ENCODE measurements at places on chromosomes 4 and X. TPM values are rescaled to one million over a fixed set of nuclear protein-coding genes. Genes with fewer than 3 reads are reported as not detected.

FAM9B gene
- total RNA-seq = not detected

QRFPR gene
- 4.3 TPM for total RNA-seq

DNA sequence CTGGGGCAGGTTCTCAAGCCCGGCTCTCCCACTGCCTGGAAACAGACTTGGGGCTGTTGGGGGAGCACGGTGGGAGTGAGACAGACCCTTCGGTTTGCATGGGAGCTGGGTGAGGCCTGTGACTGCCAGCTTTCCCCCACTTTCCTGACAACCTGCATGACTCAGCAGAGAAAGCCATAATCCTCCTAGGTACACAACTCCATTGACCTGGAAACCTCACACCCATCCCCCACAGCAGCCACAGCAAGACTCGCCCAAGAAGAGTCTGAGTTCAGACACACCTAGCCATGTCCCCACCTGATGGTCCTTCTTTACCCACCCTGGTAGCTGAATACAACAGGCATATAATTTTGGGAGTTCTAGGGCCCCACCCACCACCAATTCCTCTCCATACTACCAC is 57.6 kb upstream of the UBQLN2 start:
- peak; percentile 17 for DNase-seq

DNA sequence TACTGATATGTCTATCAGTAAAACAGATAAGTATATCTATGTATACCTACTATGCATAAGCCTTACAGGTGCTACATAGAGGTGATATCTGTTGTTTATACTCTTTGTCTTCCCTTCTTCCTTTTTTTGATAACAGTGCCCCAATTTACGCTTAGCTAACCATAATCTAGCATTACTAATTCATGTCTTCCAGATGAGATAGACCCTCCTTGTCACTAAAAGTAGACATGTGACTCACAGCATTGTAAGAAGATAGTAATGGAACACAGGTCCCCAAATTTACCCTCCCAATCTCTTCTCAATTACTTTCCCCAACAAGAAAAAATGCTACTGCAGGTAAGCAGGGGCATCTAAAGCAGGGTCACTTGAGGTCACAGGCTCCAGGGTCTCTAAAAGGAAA is 7.9 kb upstream of the NFKB1 start:
- DNase-seq = no peak

DNA sequence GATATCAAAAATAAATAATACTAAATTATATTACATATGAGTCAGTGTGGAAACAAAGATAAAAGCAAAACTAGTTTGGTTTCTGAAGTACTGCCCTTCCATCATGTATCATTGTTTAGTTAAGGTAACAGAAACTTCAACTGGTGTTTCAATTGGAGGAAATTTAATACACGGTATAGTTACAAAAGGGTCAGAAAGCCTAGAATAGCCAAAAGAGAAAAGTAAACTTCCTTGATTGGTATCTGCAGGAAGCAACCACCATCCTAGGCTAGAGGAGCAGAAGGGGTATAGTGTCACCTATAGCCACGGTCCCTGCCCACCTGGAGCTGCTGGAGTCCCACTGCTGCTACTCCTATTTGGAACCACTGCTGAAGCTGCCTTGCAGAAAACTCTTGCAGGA is 185.6 kb downstream of the SLC7A11 start:
- no peak for DNase-seq

DNA sequence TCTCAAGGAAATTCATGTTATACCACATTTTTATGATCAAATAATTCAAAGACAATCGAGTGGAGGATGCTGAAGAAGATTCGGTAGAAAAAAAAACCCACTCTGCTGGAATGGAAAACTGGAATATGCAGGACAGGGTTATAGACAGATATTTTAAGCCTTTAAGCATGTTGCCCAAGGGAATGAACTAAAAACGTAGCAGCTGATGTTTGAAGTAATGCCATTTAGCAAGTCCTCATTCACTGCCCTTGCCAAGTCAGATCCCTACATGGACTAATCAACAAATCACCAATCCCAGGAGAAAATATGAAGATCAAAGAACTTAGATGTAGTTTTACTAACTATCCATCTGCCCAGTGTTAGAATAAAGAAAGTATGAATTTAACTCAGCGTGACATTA is 75.6 kb upstream of the ETNPPL start:
- DNase-seq = no peak

DNA sequence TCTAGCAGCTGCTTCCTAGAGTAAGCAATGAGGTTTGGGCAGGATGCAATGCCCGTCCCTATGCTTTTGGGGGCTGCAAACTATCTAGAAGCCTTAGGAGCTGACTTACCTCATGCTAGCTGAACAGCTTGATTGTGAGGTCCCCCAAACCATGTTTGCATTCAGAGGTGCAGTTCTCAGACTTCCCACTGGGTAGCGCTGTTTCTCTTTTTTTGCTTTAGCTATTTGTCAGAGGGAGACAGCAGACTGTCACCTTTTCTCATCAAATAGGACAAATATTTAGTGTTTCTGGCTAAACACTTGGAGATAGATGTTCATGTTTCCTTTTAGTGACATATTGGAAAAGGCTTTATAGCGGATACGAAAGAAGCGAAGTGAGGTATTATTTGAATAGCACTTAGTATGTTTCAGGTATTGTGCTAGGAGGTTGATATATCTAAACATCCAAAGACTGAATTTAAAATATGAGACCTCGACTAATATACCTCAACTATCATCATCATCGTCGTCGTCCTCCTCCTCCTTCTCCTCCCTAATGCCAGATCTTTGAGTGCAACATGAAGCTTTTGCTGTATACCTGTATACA is 18.7 kb upstream of the TMEM192 start:
- peak; percentile 45 for DNase-seq

DNA sequence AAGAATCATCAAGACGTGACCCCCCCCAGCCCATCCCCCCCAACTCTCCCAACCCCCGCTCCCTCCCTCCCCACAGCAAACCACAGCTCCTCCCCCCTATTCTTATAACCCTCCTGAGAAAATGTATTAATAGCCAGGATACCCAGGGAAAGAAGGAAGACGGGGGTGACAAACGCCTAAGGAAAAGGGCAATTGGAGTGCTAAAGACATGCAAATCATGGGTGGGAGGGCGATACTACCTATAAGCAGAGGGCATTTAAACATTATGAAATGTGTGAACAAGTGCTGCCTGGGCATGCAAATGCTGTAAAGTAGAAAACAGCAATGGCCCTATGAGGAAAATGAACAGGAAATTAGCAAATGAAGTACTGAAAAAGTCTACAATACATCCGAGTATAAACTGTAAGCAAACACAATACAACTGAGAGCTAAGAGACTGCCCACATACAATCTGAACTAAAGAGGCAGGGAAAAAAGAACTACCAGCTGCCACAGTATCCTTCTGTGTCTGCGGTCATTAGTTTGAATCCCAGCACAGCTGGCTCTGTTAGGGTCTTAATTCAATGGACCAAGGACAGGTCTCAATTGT is 2.4 kb downstream of the CXXC4 start:
- no peak for DNase-seq
